ENCODE measurements at places on chromosomes 2 and 18.

DNA sequence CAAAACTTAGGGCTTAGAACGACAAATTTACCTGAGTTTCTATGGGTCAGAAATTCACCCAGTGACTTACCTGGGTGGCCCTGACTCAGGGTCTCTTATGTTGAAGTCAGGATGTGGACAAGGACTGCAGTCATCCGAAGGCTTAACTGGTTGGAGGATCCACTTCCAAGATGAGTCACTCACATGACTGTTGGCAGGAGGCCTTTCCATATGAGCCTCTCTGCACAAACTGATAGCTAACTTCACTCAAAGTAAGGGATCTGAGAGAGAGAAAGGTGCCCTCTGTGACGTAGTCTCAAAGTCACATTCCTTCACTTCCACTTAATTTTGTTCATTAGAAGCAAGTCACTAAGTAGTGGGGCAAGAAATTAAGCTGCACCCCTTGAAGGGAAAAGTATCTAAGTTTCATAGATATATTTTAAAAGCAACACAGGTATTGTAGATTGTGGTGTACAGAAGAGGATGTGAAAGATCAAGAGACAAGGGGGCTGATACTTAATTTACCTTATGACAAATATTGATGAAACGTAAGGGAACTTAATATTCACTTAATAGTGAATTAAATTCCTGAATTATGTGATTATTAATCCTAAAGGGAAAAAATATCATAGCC is 48.4 kb downstream of the TANK start:
- peak; percentile 75 for DNase-seq

- DNase-seq, result peak; percentile 90
Observed at GRCh38 chr18:27750014-27750413, 426.9 kb downstream of the CDH2 start.

- peak; percentile 5 for DNase-seq
Observed at GRCh38 chr2:96353606-96354101, 18.1 kb downstream of the NCAPH start.

- no peak for DNase-seq
Observed at GRCh38 chr2:61959381-61960293, 54.2 kb downstream of the COMMD1 start.

DNA sequence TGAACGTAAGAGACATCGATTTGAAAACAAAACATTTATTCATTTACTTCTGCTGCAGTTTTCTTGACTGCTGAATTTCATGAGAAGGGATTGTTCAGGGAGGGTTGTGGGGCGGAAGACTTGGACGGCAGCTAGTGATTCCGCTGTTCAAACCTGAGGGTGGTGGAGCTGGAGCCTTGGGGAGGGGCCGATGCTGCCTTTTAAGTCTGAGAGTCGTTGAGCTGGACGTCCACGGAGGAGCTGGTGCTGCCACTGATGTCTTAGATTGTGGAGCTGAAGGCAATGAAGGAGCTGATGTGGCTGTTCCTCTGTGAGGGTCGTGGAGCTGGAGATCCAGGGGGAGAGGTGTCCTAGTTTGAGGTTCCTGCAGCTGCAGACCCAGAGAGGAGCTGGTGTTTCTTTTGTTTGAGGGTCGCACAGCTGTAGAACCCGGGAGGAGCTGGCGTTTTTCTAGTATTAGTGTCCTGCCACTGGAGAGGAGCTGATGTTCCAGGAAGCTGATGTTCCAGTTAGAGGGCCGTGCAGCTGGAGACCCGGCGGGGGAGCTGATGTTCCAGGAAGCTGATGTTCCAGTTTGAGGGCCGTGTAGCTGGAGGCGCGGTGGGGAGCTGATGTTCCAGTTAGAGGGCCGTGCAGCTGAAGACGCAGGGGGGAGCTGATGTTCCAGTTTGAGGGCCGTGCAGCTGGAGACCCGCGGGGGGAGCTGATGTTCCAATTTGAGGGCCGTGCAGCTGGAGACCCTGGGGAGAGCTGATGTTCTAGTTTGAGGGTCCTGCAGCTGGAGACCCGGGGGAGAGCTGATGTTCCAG is 150.9 kb downstream of the RTP5 start:
- DNase-seq, result peak; percentile 7

GRCh38 chr2:26583381-26583911 is 57.7 kb downstream of the CIB4 start:
- DNase-seq, result no peak

DNA sequence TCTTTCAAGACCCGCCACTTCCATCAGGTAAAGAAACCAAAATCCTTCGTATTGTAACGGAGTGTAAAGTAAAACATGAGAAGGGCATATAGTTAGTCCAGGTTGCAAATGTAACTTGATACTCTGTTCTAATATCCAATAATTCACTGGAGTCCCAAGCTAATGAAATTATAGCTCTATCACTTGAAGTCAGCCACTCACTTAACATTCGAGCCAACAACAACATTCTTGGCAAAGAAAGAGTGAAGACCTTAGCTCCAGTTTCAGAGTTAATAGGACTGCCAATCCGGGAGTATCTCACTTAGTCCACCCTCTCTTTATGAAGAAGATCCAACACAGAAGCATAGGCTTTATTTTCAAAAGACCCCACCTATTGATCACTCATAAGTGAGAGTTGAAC is 298.0 kb upstream of the SOX11 start:
- DNase-seq, result no peak

DNA sequence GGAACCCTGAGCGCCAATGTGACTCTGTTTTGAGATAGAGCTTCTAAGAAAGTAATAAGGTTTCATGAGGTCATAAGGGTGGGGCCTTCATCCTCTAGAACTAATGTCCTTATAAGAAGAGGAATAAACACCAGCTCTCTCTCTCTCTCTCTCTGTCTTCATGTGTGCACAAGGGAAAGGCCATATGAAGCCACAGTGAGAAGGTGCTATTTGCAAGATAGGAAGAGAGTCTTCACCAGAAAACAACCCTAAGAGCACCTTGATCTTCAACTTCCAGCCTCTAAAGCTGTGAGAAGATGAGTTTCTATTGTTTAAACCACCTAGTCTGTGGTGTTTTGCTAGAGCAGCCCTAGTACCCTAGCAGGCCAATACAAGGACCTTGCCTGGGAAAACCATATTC is 55.8 kb downstream of the DOCK10 start:
- DNase-seq, result no peak
